Effector CD8-positive, alpha-beta T cell (primary cell): ENCODE measurements at places on chromosomes 12 and 14.

GRCh38 chr14:88468406-88468805, 82.9 kb downstream of the SPATA7 start:
- no peak for DNase-seq

- DNase-seq: no peak
Measured at GRCh38 chr12:108097160-108097911, 31.8 kb upstream of the WSCD2 start.

DNA sequence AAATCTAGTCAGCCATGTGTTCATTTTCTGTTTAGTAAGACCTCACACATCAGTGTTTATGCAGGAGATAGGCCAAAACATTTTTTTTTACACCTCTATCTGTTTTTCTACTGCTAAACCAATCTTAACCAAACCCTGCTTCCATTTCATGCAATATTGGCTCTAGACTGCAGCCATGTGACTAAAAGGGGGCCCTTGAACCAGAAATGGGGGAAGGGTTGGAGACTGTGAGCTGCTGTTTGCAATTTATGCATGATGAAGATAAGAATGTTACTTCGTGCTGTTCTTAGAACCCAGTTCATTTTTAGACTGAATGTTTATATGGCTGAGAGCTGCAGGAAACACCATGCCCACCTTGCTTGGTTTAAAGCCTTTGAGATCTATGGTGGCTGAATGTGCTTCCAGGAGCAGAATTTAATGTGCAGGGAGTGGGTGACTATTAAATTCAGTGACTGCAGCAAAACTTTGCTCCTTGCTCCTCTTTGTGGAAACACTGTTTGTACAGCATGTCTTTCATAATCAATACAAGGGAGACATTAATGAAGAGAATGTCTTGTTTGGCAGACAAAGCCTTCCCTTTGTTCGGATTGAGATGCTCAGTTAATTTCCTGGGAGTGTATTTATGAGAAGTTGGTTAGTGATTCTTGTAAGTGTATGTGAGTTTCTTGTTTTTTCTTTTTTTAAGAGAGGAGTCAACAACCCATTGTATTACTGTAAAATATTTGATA, 53.6 kb downstream of the CHST11 start:
- no peak for DNase-seq

- DNase-seq: no peak
Measured at GRCh38 chr14:94081386-94081820, 293 bp downstream of the IFI27L1 start.

GRCh38 chr14:97301931-97302559, 504.9 kb downstream of the VRK1 start:
- DNase-seq: no peak

DNA sequence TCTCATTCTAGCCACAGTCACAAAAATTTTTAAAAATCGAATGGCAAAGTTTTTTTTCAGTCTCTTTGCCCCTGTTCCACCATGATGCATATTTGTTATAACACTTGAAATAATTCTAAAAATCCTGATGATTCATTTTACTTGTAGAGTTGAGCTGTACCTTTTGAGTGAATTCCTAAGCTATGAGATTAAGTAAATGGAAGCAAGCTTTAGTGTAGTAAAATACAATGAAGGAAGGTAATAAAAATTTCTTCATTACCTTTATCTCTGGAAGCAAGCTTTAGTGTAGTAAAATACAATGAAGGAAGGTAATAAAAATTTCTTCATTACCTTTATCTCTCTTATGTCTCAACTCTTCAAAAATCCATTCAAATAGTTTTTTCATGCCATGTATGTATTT, 46.1 kb downstream of the TMTC3 start:
- no peak for DNase-seq

DNA sequence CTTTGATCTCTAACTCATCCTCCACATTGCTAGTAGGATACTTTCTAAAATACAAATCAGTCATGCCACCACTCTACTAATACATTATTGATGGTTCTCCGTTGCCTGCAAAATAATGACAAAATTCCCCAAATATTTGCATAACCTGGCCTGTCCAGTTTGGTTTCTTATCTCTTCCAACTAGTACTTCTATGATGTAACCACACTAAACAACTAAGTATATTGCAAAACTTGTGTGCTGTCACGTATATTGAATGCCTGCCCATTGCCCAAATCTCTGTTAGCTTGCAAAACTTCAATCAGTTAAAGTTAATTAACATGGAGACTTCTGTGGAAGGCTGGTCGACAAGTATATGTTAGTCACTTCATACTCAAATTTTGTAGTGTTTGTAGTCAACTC, 6.5 kb downstream of the OR6C74 start:
- no peak for DNase-seq

DNA sequence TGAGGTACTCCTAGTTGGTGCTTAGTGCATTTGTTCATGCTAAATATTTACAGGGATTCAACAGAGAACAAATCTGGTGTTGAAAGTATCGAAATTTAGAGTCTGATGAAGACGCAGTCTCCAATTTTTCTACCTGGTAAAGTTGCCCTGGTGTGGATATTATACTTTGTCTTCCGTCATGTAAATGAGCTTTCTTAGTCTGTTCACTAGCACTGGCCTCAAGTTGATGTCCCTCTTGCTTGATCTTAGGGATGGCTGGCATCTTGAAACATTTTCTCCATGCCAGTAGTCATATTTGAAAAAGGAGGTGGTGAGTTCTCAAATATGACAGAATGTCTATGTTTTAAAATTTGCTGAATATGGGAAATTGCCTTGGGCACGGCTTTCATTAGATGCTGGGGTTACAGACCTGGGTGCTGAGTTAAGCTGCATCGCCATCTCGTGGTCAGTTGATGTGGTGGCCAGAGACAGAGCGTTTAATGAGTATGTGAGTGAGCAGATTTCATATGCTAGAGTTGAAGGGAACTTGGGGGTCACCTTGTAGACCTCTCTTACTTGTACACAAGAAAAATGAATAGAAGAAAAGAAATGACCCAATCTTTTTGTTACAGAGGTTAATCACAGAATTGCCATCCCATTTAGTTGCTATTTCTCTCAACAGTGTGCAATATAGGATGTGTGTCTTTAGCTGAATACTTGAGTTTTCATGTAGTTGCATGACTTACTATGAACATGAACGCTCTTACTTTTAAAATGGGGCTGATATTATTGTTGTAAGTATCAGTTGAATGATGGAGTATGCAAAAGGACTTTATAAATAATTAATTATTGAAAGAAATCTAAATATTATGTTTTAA, 172.8 kb upstream of the DCN start:
- peak; percentile 5 for DNase-seq

- DNase-seq: no peak
Measured at GRCh38 chr12:87585882-87586557, 443.2 kb downstream of the C12orf50 start.

- DNase-seq: no peak
Measured at GRCh38 chr14:89576960-89577359, 159.9 kb upstream of the FOXN3 start.

- DNase-seq: no peak
Measured at GRCh38 chr12:104459368-104459909, 2.7 kb downstream of the CHST11 start.

DNA sequence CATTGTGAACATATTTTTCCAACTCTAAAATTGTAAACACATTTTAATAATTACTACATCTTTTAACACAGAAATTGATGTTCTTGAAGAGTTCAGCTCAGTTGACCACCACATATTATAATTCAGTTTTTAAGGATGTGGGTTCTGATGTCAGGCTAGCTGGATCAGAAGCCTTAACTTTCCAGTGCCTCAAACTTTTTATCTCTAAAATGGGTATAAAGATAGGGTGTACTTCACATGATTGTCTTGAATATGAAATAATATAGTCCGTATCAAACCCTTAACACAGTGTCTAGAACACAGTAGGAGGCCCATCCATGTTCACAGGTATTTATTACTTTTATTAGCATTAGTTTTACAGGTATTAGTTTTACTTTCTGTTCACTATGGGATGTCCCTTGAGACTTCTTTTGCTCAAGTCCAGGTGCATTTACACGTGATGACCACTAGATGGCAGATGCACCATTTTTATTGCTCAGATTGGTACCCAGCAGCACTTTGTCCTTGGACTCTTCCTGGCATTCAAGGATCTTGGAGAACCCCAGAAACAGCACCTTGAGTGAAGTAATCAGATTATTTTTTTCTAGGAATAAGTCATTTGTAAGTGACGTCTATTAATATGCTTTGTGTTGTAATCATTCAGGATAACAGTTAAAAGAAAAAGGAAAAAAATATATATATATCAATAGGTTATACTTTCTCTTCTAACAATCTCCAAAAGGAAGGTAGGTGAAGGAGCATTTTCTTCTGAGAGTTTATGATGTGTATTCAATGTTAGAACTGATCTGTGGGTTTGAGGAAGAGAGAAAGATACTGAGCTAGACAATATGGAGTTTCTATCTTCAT, 580.2 kb downstream of the ETNK1 start:
- no peak for DNase-seq

DNA sequence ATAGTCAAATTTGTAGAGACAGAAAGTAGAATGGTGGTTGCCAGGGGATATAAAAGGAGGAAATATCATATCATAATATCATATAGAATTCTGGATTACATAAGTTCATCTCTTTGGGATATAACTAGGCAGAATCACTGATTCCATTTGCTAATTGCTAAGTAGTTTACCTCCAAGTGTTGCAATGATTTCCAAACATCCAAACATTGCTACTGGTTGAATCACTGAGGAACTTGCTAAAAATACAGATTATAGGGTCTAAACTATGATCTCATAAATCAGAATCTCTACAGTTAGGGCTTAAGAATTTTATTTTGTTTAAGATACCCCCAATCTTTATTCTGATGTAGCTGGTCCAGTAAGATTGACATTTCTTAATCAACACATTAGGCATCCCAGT, 16.1 kb upstream of the TAS2R42 start:
- DNase-seq: no peak

DNA sequence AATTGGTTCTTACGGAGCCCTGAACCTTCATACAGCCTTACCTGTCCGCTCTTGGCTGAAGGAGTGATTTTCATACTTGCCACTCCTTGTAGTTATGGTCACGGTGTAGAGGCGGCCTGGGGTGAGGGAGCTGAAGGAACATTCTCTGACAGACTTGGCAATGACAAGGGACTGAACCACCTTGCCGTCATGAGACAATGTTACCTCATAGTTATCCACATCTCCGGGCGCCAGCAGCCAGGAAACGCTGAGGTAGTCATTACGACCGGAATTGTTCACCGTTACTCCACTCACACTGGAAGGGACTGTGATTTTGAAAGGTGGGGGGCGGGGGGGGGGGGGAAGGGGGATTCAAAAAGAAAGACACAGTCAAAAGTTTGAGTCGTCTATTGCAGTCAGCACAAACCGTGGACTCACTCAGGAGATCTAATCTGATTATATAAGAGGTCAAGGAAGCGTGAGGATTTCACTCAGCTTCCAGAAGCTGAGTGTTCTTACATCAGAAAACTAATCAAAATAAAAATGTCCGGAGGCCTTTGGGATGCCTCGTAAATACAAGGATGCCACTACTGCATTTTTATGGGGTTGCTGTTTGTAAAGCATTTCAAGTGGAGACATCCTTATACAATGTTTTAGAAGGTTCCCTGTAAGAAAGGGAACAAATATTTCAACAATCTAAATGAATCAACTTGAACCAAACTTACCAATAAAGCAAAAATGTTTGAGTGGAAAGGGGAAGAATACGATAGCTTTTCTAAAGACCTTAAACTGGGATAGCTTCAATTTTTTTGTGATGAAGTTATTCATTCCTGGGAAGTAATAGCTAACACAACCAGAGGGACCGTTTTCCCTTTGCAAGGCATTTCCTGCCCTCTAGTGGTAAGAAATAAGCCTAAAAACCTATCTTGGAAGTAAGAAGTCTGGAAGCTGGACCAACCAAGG, 60.6 kb downstream of the PTPRB start:
- DNase-seq: no peak

- DNase-seq: no peak
Measured at GRCh38 chr12:78726854-78727253, 137.7 kb upstream of the SYT1 start.

DNA sequence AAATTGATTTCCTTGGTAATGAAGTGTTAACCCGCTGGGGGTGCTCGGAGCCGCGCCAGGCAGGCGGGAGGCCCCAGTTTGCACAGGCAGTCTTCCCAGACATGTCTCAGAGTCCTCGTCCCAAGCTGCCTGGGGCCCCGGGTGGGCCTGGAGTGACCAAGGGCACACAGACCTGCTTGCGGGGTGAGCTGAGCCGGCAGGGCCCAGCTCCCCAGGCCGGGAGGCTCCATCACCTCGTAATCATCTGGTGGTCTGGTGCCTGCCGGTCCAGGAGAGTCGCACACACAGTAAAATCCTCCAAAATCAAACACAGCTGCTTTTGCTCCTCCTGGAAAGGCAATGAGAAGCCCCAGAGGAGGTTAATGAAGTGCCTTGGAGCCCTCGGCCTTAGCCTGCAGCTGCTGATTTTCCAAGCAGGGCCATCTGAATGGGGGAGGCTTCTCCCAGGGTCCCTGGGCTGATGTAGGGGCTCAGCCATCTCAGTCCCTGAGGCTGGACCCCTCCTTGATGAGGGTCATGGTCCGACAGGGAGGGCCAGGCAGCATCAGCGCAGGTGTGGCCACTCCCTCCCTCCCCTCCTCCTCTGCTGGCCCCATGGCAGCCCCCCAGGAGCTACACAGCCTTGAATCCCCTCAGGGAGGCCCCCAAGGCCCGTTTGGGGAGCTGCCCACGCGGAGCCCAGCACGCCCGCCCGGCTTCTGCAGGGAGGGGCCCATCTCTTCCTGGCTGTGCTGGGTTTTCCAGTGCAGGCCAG, 39.4 kb upstream of the FBRSL1 start:
- no peak for DNase-seq

- peak; percentile 49 for DNase-seq
Measured at GRCh38 chr12:94532490-94533422, 73.1 kb upstream of the CEP83 start.

DNA sequence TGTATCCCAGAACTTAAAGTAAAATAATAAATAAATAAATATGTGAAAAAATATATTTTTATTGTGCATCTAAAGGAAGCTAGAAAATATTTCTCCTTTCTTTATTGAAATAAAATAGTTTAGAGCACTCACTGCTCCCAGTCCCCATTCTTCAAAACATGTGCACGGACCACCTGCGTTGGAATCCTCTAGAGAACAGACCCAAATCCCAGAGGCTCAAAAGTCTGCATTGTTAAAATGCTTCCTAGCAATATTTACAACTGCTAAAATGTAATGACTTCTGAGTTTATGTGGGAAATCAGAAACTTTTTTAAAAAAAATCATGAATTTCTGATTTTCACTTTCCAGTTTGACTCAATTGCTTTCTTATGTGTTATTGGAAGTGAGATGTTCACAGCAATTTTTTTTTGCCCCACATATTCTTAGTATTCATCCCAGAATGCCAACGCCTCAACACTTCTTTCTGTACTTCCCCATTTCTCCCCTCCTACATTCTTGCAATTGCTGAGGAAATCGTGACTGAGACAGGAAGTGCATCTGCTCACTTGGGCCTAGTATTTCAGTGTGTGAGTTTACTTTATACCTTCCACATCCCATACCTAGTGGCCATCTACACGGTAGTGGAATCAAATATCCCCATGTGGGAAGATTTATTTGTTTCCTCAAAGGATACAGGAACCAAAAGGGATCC, 116.0 kb upstream of the FLRT2 start:
- no peak for DNase-seq

DNA sequence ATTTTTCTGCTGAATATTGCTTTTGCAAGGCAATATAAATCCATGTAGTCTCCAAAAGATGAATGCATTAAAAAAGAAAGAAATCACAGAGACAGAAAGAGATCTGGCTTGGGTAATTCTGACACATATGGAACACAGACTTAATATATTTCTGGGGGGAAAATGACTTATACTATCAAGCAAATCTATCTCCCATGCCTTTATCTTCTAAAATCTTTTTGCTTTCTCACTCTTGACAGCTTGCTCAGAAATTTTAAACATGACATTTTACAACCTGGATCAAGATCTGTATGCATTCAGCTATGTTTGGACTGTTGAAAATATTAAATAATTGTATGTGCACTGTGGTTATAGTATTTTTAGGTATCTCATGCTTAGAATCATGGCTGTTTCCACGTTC, 73.0 kb downstream of the KITLG start:
- DNase-seq: no peak
